Activated T-cell treated with anti-CD3 and anti-CD28 coated beads for 24 hours (primary cell): ENCODE measurements at places on chromosomes 7 and 10.

- no peak for DNase-seq
Measured at GRCh38 chr10:79405995-79406515, 39.4 kb downstream of the ZCCHC24 start.

DNA sequence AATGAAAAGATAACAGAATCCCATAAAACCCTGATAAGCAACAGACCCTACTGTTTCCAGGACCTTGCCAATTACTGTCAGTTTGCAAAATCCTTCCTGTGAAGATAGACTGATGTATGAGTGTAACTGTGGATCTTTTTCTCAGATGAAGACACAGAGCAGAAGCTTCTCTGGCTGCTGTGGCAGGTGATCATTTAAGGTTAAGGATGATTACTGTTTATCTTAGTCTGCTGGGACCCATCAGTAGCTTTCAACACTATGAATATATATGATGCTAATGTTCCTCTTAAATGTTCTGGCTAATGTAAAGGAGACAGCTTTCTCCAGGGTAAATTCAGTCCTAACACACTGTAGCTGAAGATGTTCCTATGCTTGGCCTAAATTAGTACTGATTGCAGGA is 56.0 kb upstream of the CTTNBP2 start:
- DNase-seq, result no peak

GRCh38 chr10:70913191-70913892 is 25.0 kb upstream of the PCBD1 start:
- DNase-seq, result no peak

DNA sequence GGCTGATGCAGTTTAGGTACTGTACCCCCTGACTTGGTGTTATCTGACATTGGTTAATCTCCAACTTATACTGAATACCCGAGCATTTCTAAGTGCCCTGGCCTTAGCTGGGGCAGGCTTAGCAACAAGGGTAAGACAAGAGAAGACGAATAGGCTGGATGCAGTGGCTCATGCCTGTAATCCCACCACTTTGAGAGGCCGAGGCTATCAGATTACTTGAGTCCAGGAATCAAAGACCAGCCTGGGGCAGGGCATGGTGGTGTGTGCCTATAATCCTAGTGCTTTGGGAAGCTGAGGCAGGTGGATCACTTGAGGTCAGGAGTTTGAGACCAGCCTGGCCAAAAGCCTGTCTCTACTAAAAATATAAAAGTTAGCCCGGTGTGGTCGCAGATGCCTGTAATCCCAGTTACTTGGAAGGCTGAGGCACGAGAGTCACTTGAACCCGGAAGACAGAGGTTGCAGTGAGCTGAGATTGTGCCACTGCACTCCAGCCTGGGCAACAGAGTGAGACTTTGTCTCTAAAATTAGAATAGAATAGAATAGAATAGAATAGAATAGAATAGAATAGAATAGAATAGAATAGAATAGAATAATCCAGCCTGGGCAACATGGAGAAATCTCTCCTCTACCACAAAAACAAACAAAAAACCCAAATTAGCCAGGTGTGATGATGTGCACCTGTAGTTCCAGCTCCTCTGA is 108.9 kb downstream of the BICC1 start:
- DNase-seq, result no peak

- DNase-seq, result no peak
Measured at GRCh38 chr10:58543141-58543540, 30.5 kb downstream of the BICC1 start.

- no peak for DNase-seq
Measured at GRCh38 chr7:137920637-137921399, 74.0 kb upstream of the DGKI start.

- no peak for DNase-seq
Measured at GRCh38 chr7:22287412-22287811, 69.5 kb downstream of the RAPGEF5 start.
